ENCODE measurements at places on chromosomes 11 and 22. TPM values are rescaled to one million over a fixed set of nuclear protein-coding genes. Genes with fewer than 3 reads are reported as not detected.

The LSP1 gene
- total RNA-seq, result not detected

GRCh38 chr22:22815397-22816170 is 72.0 kb upstream of the IGLL5 start:
- no peak for DNase-seq

The OR51B4 gene
- total RNA-seq, result not detected

DNA sequence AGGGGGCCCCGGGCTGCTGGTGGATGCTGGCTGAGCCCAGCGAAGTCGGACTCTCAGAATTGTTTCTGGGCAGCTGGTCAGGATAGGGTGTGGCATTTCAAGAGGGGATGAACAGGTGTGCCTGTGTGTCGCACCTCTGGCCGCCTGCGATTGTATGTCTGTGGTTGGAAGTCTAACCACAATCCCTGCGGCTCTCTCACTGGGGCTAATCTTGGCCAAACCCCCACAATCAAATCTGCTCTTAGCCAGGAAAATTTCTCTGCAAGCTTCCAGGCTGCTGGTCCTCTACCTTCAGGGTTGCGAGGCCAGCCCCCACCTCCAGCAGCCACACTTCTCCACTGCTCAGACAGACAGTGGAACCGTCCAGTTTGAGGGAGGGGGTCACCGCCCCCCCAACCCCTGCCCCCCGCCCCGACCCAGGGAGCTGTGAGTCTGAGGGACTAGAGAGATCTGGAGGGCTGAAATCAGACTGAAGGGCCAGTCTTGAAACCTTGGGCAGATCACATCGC is 953 bp downstream of the ATG16L2 start:
- no peak for DNase-seq

DNA sequence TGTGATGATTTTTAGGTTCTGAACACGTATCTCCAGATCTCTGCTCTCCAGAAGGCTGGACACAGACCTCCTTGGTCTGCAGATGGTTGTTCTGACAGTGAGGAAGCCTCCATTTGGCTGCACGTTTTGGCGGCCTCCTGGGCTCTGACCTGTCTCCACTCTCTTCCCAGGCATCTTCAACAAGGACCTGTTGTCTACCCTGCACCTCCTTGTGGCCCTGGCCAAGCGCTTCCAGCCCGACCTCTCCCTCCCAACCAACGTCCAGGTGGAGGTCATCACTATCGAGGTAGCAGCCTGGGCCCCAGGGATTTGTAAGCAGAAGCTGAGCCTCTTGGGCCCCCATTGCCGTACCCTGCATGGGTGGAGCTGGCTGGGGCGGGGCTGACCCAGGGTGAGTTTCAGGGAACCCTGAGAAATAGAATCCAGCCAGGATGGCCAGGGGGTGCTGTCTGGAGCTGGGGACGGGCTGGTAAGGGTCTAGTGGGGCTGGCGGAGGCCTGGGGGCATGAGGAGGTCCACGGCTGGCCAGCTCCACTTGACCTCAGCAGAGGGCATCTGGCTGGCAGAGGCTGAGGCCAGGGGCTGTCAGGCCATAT is 9.8 kb downstream of the PARVG start:
- DNase-seq, result no peak

- DNase-seq, result no peak
These were observed 1.6 kb upstream of the MAP4K2 start for GRCh38 chr11:64804346-64805210.

The KCNE3 gene
- under 0.01 TPM for total RNA-seq

DNA sequence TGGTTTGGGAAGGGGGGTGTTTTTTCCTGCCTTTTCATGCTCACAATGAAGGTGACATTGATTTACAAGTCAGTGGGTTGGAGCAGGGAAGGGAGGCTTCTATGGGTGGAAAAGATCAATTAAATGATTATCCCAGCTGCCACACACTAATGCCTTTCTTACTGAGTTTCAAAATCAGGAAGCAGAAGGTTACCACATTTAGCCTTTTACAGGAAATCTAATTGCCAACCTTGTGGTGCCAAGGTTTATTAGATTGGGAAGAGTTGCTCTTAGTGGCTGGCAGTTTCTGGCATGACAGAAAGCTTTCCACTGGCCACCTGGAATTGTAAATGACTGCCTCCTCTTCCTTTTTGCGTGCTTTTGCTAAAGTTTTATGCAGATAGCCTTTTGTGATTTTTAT is 98.7 kb downstream of the NAV2 start:
- no peak for DNase-seq

- no peak for DNase-seq
These were observed 903.7 kb downstream of the BRD1 start for GRCh38 chr22:48923996-48924395.

DNA sequence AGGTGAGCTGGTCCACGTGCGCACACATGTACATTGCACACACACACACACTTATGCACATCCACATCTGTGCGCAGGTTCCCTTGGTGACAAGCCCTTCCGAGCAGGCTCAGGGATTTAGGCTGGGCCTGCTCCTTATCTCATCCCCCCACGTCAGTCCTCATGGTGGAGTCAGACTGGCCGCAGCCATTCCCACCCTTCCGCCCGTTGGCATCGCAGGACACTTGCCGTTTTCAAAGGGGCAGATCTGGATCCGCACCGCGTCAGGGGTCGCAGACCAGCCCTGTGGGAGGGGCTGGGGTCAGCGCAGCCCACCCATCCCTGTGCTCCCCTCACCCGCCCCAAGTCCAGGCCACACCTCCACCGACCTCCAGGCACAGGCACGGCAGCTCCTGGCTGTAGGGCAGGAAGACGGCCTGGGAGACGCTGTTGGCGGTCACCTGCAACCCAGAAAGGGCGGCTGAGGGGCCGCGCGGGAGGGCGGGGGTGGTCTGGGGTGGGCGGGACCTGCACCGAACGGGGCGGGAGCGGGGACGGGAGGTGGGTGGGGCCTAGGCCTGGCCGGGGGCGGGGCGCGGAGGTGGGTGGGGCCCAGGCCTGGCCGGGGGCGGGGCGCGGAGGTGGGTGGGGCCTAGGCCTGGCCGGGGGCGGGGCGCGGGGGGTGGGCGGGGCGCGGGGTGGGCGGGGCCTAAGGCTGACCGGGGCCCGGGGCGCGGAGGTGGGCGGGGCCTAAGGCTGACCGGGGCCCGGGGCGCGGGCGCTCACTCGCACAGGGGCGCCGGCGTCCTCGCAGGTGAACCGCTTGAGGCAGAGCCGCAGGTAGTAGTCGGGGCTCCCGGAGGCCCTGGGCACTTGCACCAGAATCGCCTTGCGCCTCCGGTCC is 13.3 kb downstream of the IL17REL start:
- DNase-seq, result no peak

- DNase-seq, result peak; percentile 41
These were observed at the start of gene KLHL22 for GRCh38 chr22:20494978-20495860. KLHL22 (minus strand) TSS chr22:20495795; CDS start chr22:20489211, 6,584 bp downstream.

GRCh38 chr11:16194566-16194965 is 161.8 kb downstream of the SOX6 start:
- no peak for DNase-seq

- no peak for DNase-seq
These were observed 55.7 kb downstream of the RTL6 start for GRCh38 chr22:44442186-44442815.

- DNase-seq, result no peak
These were observed 188.5 kb upstream of the E2F8 start for GRCh38 chr11:19429108-19429760.

- DNase-seq, result no peak
These were observed 57.9 kb downstream of the TRIM29 start for GRCh38 chr11:120079750-120080610.

DNA sequence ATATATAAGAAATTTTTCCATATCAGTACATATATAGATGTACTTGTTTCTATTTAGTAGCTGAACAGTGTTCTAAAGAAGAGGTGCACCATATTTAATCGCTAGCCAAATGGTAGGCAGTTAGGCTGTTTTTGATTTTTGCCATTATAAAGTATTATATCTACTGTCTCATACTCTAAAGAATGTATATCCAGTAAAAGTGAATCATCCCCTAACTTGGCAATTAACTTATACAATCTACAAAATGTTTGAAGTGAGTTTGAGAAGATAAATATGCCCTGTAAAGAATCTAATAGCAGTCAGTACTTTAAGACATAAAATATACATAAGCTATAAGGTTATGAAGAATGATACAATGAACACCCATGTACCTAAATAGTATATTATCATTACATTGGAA is 291.5 kb downstream of the SWAP70 start:
- DNase-seq, result no peak

DNA sequence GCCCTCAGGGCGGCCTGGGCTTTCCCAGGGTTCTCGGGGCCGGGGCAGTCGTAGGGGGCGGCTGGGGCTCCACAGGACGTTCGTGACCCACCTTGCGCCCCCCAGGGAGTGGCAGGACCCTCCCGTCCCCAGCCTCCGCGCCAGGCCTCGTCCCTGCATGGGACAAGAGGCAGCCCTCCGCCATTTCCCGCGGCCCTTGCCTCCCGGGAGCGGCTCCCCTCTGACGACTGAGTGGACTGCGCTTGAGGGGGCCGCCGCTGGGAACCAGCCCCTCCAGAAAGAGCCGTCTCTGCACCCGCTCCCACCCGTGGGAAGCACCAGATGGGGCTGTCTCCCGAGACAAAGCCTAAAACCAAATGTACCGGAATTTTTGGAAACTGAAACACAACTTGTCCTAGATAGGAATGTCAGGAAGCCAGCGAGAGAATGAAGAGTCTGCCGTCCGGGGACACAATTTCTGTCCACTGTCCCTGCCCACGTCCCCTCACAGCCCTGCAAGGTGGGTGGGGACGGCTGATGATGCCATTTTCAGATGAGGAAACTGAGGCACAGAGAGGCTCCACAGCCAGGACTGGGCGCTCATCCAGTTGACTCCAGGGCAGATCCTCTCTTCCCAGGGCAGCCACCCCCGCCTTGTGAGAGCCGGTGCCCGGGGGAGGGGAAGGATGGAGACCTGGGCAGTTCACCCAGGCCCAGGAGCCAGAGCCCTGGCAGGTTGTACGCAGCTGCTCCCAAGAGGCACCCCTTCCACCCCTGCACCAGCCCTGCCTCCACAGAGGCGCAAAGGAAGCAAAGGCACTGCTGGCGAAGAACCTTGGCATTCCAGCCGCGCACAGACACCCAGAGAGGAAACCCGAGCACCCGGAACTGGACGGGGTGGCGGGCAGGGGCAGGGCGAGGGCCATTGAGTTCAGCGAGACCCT is 18.1 kb upstream of the PICK1 start:
- DNase-seq, result no peak

DNA sequence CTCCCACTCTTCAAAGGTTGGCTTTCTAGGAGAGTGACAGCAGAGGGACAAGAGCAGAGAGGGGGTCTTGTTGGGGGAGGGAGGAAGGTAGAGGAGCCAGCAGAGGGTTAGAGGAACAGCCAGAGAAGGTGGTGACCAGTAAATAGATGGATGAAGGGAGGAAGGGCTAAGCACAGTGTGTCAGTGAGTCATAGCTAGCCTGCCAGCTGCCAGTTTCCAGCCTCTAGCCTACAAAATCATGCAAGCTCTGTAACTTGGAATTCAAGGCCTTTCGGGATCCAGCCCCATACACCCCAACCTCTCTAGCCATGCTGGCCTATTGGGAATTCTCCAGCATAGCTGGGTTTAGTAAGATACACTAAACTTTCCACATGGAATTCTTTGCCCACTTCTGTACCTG is 147.4 kb upstream of the TEAD1 start:
- DNase-seq, result peak; percentile 65

DNA sequence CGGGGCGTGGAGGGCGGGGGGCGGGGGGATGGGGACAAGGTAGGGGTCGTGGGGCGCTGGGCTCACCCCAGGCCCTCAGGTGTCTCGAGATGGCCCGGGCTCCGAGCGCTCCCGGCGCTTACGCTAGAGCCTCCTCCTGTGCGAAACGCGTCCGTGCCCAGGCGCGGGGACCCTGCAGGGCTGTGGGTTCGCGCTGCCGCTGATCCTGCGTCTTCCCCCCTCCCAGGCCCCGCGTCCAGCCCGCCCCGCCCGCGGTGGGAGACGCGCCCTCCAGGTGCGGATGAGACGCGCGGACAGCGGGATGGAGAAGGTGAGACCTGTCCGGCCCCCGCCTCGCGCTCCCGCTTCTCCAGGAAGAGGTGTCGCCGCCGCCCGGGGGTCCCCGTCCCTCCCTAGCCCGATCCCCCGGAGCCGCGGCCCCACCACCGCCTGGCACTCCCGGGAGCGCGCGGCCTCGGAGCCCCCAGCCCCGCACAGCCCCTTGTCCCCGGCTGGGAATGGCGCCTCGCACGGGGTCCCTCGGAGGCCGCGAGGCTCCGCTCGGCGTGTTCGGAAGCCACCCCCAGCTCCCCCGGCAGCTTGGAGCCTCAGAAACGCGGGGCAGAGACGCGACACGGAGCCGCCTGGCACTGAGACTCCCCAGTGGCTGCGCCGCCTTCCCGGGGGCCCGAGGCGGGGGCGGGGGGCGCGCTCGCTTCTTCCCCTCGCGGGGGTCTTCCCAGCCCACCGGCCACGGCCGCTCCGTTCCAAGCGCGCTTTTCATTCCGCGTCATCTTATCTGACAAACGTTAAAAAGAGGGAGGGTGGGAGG is 27.6 kb upstream of the TOLLIP start:
- DNase-seq, result no peak

The KCNJ1 gene
- total RNA-seq, result not detected

GRCh38 chr11:77637345-77638165 is at the start of gene CLNS1A:
CLNS1A (minus strand) TSS chr11:77637794; CDS start chr11:77637714, 80 bp downstream.
- peak; percentile 85 for DNase-seq

The CTSW gene
- total RNA-seq, result 0.43 TPM

The BRSK2 gene
- under 0.01 TPM for total RNA-seq

DNA sequence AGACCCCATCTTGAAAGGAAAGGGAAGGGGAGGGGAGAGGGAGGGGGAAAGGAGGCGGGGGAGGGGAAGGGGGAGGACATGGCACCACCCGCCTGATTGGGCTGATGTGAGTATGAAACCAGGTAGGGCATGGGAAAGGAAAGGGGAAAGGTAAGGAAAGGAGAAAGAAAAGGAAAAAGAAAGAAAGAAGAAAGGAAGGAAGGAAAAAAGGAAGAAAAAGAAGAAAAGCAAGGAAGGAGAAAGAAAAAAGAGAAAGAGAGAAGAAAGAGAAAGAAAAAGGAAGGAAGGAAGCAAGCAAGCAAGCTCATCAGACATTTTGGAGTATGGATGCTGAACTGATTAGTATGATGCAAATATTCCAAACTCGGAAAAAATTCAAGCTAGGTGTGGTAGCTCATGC is 36.0 kb upstream of the TFIP11 start:
- DNase-seq, result no peak

- peak; percentile 89 for DNase-seq
These were observed 71.7 kb upstream of the DRD2 start for GRCh38 chr11:113546757-113547507.
